Dermis microvascular lymphatic vessel endothelial cell (primary cell): ENCODE measurements at places on chromosomes 7 and 10. TPM values are rescaled to one million over a fixed set of nuclear protein-coding genes. Genes with fewer than 3 reads are reported as not detected.

The ELFN1 gene
- total RNA-seq = 0.38 and 0.90 TPM in 2 replicates

The PON1 gene
- not detected in 2 replicates for total RNA-seq

- DNase-seq = no peak
Measured at GRCh38 chr7:47804767-47805545, 143.3 kb downstream of the PKD1L1 start.

DNA sequence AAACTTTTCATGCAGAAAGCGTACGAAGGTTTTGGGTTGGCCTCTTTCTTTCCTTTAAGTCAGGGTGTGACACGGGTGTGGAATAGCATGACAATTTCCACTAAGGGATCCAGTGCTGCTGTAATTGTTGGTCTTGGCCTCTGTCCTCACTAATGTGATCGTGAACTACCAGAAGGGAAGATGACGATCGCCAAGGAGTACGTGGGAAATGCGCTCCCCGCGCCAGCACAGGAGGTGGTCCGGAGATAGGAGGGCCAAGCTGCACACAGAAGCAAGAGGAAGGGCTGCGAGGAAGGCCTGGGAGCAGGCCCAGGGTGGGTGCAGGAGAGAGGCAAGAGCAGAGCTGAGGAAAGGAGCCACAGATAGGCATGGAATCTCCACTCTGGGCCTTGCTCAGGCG lies 79.7 kb upstream of the PODXL start:
- DNase-seq = peak; percentile 53

DNA sequence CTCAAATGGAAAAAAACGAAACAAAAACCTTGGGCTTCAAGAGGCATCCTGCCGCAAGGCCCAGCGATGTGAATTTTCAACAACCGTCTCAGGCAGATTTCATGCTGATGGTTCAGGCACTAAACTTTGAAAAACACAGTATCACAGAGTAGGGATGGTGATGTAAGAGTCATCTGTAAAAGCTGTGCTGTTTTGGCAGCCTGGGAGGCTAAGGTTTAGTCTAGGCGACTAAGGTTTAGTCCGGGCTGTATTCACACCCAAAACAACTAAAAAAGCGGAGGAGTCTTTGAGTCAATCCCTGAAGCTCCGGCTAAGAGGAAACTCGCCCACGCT lies 420 bp upstream of the MINPP1 start:
- no peak for DNase-seq

DNA sequence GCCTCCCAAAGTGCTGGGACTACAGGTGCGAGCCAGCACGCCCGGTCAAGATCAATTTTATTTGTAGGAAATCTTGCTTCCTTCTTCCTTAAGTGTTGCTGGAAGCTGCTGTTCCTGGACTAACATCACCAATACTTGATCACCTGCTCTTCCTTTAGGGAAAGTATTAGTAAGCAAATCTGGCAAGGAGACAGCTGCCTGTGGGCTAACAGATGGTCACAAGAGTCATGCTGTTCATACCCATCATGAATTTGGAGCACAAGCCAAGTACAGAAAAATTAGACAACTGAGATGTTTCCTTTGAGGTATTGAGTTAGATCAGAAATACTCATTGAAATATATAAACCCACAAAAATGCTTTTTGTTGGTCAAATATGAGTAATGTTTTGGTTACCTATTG lies 27.9 kb downstream of the BAIAP2L1 start:
- no peak for DNase-seq

GRCh38 chr10:98467506-98468318 lies 21.0 kb upstream of the HPS1 start:
- peak; percentile 43 for DNase-seq

DNA sequence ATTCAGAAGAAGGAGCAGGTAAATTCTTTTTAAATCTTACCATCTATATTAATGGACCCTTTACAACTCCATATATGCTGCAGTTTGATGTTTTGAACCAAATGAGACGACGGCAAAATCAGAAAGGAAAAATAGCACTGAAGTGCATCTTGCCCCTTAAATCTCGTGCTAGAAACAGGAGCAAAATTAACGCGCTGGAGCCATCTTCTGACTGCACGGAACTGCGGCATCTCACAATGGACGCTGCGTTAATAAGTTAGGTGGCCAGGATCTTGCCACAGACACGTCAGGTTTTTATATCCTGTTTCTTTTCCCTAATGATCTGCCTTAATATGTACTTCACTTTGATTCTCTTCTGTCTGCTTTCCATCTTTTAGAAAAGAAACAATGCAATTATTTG lies 354.5 kb downstream of the TFEC start:
- peak; percentile 60 for DNase-seq

GRCh38 chr7:43879477-43879876 lies 10.2 kb upstream of the MRPS24 start:
- peak; percentile 85 for DNase-seq

- no peak for DNase-seq
Measured at GRCh38 chr10:22341190-22341925, 3.9 kb upstream of the SPAG6 start.
